ENCODE measurements at places on chromosomes 3 and 15.

DNA sequence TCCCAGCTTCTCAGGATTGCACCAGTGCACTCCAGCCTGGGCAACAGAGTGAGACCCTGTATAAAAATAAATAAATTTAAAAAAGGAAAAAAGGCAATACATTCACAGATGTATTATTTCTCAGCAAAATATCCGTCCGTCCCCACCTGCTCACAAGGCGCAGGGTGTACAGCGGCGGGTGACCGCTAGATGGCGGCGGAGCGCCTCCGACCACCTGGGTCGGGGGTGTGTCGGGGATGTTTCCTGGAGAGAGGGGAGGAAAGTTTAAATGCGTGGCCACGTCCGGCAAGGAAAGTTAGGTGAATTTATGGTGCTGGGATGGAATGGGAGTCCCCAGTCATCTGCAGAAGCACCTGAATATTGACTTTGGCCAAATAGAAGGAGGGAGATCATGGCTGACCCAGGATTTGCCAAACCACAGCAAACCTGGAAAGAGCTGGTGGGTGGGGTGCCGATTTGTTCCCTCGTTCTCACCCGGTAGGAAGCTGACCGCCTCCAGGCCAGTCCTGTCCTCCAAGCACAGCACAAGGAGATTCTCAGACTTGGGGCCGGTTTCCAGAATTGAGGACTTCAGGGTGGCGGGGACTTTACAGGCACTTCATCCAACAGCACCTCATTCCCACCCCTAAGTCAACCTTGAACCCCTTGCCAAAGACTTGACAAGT is 88.3 kb downstream of the TMEM266 start:
- peak; percentile 45 for DNase-seq

GRCh38 chr3:181265750-181266333 is 276.3 kb upstream of the DNAJC19 start:
- no peak for DNase-seq

- no peak for DNase-seq
These were observed 213.2 kb upstream of the MRPL3 start for GRCh38 chr3:131716007-131716406.

- DNase-seq: no peak
These were observed 24.7 kb downstream of the SLTM start for GRCh38 chr15:58908550-58909309.

DNA sequence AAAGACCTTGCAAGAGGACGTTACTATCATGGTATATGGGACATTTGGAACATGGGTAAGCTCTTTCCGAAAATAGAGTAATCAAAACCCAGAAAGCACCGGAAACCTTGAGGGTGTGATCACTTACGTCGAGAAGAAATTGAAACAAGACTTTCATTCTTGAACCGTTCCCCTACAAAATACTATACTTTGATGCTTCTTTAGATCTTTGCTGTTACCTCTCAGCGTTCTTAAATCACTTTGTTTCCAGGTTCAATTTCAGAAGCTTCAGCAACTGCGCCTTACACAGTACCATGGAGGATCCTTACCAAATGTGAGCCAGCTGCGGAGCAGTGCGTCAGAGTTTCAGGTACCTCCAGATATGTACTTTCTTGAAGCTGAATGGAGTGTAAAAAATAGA is 10.1 kb downstream of the CRTC3 start:
- DNase-seq: no peak

- DNase-seq: no peak
These were observed 86.1 kb upstream of the BCL6 start for GRCh38 chr3:187831125-187832051.

- DNase-seq: no peak
These were observed 17.9 kb downstream of the PXK start for GRCh38 chr3:58350627-58351013.

GRCh38 chr15:98807262-98807661 is 158.9 kb downstream of the IGF1R start:
- no peak for DNase-seq

DNA sequence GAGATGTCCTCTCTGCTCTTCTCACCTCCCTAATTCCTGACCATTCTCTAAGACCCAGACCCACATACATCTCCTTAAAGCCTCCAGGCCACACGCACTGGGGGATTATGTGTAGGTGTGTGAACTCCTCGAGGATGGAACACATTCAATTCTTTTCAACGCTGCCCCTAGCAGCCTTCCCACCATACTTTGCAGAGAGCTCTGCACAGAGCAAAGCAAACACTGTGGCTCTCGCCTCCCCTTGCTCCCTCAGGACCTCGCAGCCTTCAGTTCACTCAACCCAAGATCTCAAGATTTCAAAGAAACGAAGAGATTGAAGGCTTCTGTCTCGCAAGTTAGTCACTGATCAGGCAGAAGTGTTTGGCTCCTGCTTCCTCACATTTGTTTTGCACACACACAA is 6.0 kb downstream of the ACTC1 start:
- DNase-seq: no peak

DNA sequence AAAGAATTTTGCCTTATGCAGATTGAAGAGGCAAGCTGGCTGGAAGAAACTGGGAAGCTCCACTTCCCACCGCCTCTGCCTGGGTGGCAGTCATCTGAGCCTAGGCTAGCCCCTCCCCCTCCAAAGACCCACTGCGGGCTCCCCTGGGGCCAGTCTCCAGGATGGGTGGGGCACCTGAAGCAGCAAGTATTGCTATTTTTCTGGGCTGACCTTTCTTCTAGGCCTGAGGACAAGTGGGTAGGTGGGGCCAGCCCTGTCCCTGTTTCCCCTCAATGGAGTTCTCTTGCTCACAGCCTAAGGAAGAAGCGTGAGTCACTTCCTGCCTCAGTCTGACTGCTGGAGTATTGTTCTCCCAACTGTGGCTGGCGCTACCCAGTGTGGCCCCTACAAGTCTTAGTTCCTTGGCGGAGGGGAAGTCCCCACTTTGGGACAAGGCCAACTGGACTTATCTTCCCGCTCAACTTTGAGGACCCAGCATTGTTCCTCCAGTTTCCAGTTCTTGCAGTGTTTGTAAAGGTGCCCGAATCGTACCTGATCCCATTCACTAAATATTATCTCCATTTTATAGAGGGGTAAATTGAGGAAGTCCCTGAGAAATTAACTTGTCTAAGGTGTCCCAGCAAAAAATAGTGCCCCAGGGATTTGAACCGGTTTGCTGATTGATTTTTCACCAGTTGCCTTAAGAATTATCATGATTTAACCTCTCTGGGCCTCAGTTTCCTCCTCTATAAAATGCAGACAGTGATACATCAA is 1.4 kb downstream of the FURIN start:
- no peak for DNase-seq

- DNase-seq: no peak
These were observed 62.6 kb upstream of the SCN10A start for GRCh38 chr3:38878646-38879045.

GRCh38 chr3:168467115-168467714 is 371.5 kb upstream of the GOLIM4 start:
- no peak for DNase-seq

- no peak for DNase-seq
These were observed 36.8 kb downstream of the FNDC3B start for GRCh38 chr3:172076212-172076611.

DNA sequence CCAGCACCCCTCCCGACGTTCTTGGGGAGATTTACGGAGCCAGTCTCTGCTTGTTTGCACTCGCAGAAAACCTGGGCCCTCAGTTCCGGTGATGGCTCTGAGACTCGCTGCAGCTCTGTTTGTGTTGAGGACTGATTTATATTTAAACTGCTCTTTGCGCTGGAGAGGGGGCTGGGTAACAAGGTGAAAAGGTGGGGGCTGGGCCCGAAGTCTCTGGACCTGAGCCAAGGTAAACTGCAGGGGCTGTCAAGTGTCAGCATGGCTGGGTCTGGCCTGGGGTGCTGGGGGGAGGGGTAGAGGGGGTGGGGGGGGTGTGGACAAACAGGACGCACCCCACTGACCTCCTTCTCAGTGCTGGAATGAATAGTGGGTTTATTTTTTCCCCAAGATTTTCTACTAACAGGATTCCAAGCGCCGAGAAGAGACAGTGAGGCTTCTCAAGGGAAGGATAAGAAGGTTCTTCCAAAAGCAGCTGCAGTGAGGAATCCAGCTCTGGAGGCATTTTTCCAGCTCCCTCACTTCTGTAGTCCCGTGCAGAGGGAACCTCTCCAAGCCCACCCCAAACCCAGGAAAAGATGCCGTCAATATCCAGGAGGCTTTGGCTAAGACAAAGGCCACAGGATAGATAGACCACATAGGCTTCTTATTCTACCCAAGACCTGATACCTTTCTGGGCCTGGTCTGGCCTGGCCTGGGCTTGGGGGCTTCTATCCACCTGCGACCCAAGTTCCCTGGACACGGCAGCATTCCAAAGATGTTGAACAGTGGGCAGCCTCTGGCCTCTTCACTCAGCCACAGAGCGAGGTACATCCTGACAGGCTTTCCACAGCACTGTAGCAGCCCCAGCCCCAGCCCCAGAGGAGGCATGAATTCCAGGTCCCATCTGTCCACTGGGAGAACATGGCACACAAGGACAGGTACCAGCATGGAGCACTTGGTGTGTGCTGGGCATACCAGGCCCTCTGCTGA is 938 bp upstream of the SLCO2A1 start:
- no peak for DNase-seq

GRCh38 chr3:71168121-71168721 is 415.3 kb downstream of the FOXP1 start:
- no peak for DNase-seq

- no peak for DNase-seq
These were observed 19.5 kb downstream of the PHC3 start for GRCh38 chr3:170162052-170162451.

DNA sequence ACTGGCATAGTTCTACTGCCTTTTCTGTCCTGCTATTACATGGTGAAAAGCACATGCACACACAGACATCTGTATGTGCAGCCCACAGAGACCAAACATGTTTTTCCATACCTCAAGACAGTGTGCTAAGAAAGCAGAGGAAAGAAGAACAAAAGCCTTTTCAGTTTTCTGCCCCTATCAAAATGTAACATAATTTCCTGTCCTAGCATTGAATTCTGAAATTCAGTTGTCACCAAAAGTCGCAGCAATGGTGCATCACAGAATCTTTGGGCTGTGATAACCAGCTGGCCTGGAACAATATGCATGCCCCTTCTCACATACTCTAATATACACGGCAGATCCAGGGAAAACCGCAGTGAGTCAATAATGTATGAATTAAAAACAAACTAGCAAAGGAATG is 153.8 kb upstream of the RAP2B start:
- no peak for DNase-seq

DNA sequence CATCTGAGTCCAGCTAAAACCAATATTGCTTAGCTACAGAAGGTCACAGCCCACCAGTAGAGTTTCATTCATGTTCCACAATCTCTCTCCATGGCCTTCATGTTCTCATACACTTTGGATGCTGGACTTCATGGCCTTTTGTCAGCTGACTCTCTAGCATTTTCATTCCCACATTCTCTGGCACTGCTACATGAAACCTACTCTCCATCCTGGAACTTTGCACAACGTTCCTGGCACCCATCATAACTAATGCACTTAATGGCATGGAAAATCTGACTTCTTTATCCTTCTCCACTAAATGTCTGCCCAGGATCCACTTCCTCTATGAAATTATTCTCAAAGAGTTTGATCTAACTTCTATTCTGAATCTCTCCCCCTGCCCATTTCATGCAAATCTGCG is 56.9 kb downstream of the SLC9A9 start:
- no peak for DNase-seq

DNA sequence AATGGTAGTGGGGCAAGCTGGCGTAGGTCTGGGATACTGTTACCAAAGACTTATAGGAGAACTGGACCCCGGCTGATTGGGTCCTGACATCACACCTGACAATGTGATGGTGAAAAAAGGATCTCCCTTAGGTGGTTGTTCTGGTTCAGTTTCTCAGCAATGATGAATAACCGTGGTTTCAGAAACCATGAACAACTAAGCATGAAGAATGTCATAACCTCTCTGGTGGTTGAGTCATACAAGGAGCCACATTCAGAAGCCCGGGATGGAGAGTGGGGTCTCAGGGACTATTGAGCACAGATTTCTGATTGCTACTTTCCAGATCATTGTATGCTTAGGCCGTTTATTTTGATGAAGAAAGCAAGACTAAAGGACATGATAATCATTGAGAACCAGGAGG is 17.4 kb downstream of the GPR160 start:
- DNase-seq: no peak

DNA sequence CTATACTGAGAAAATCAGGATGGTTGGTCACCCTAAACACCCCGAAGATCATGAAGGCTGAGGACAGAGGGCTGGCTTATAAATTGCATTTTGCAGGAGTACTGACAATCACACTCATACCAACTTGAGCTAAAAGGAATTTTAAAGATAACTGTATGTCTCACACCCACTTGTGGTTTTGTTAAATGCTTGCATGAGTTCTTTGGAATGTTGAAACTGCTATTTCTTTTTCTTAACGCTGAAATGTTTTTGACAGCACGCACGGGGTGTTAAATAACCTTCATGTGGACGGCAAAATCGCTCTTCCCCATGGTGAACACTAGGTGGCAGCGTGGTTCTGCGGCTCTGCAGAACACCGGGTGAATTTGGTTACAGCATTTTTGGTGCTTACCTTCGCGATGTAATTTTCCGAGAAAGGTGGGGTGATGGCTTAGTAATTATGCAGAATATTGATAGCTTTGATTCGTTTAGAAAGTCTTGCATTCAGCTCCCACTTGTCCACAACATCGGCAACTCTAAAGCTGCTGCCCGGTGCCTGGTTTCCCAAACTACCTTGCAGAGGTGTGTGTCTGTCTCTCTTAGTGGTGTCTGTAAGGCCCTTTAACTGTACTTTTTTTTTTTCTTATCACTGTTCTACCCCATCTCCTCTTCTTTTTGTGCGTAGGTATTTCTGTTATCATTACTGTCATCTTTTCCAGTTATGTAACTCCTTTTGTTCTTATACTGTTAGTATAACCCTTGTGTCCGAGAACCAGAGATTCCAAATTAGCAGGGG is 51.7 kb downstream of the ARNT2 start:
- DNase-seq: peak; percentile 17

- DNase-seq: no peak
These were observed 3.9 kb downstream of the HHLA2 start for GRCh38 chr3:108300103-108300849.

DNA sequence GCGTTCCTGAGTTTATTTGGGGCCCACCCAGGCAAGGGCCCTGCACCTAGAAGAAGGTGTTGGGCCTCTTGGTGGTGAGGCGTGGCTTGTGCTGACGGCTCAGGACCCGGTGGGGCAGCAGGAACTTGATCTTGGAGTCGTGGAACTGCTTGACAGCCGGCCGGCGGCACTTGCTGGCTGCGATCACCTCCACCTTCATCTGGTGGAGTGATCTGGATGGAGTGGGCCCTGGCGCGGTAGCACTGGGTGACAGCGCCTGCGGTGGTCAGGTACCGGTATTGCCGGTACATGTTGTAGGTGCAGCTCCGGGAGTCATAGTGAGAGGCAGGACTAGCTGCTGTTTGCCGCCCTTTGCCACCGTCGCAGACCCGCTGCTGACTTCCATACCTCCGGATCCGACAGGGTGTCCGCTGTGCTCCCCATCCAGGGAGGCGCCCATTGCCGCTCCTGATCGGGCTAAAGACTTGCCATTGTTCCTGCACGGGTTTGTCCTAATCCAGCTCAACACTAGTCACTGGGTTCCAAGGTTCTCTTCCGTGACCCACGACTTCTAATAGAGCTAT is 136.8 kb downstream of the ANO10 start:
- no peak for DNase-seq

Data from activated CD8-positive, alpha-beta memory T cell treated with anti-CD3 and anti-CD28 coated beads for 1 hour (primary cell).